ENCODE measurements at places on chromosomes 1 and 21.

GRCh38 chr1:246540738-246541491, 25.1 kb downstream of the TFB2M start:
- DNase-seq, result no peak

GRCh38 chr1:4794020-4794780, 139.8 kb downstream of the AJAP1 start:
- DNase-seq, result no peak

DNA sequence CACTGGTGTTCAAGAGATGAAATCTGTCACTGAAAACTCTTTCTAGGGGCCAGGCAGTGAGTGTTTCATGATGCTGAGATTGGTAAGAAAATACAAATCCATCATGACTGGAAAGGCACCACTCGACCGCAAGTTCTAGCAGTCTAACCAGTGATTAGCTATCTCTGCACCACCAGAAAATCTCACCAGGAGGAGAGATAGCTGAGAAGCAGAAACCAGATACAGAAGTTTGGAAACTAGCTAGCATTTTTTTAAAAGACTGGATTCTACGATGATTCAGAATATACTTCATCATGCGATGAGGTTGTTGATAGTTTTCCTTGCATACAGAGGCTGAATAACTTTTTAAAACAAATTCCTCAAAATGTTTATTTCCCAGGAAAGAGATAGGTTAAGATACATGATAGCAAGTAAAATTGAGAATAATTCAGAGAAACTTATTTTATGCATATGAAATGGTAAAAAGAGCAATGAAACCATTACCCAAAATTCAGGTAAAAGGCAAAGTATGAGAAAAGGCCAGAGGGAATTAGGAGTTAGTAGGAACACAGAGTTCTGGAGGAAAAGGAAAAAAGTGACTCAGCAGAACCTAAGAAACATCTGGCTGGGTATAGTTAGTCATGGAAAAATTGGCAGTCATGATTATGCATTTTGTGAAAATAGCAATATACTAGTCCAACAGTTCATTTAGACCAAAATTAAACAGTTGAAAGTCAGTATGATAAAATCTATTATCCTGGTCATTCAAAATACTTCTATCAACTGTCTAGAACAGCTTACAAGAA, 3.3 kb upstream of the F3 start:
- DNase-seq, result no peak

- DNase-seq, result no peak
These were observed 342.0 kb upstream of the CAMK1G start for GRCh38 chr1:209241487-209241886.

GRCh38 chr1:10594595-10595223, 120.0 kb downstream of the PEX14 start:
- no peak for DNase-seq

- peak; percentile 55 for DNase-seq
These were observed 14.6 kb downstream of the EPHX1 start for GRCh38 chr1:225824533-225824941.

- DNase-seq, result no peak
These were observed 85.5 kb downstream of the RIPK4 start for GRCh38 chr21:41681348-41681801.

GRCh38 chr1:84492726-84493125, 13.5 kb upstream of the SPATA1 start:
- no peak for DNase-seq

- no peak for DNase-seq
These were observed 42.3 kb upstream of the HAO2 start for GRCh38 chr1:119326251-119326650.

- peak; percentile 35 for DNase-seq
These were observed 12.7 kb upstream of the PDPN start for GRCh38 chr1:13570924-13571323.

GRCh38 chr1:220504329-220504728, 23.6 kb upstream of the MARK1 start:
- DNase-seq, result no peak

DNA sequence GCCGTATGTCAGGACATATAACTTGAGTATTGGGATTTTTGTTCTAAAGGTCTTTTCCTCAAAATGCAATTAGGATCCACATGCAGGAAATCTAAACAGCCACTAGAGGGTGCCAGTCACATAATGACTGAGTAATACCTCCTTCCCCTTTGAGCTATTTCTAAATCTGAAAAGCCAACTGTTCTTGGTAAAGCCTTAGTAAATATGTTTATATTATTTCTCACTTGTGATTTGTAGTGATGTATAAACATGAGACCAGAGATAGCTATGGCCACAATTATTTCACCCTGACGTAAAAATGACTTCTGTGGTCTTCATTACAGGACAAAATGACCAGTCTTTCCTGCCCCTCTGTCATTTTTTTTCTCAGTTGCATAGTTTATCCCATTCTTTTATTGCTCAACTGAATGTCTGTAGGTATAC, 41.0 kb upstream of the DR1 start:
- DNase-seq, result peak; percentile 69

GRCh38 chr1:219042769-219043168, 130.9 kb upstream of the LYPLAL1 start:
- DNase-seq, result no peak

DNA sequence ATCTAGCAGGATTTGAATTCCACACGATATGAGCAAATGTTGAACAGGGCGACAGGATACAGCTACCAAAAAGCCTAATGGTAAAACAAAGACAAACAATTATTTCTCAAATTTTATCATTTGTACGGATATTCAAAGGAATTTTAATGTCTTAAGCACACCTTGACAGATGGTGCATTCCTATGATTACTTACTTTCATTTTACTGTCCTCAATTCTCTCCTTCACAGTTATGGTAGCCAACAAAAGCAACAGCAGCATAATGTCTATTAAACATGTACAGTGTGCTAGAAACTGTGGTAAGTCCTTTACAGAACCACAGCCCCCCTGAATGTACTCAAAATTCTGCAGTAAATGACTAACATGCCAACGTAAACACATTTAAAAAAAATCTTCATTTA, 365.8 kb downstream of the SMYD3 start:
- no peak for DNase-seq

DNA sequence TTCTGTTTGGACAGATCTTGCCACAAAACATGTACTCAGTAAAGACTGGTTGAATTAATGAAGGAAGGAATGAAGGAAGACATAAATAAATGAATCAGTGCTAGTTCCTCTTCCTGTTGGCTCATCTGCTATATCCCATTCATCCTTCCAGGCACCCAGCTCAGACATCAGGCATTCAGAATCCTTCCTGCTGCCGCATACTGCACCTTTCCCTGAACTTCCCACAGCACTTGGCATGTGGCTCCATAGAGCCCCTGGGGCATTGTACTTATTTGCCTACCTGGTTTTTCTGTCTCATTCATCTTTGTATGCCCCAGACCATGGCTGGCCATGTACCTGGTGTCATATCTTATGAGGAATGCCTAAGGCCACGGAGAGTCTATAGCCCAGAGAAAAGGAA, 34.4 kb upstream of the ZNF648 start:
- no peak for DNase-seq

DNA sequence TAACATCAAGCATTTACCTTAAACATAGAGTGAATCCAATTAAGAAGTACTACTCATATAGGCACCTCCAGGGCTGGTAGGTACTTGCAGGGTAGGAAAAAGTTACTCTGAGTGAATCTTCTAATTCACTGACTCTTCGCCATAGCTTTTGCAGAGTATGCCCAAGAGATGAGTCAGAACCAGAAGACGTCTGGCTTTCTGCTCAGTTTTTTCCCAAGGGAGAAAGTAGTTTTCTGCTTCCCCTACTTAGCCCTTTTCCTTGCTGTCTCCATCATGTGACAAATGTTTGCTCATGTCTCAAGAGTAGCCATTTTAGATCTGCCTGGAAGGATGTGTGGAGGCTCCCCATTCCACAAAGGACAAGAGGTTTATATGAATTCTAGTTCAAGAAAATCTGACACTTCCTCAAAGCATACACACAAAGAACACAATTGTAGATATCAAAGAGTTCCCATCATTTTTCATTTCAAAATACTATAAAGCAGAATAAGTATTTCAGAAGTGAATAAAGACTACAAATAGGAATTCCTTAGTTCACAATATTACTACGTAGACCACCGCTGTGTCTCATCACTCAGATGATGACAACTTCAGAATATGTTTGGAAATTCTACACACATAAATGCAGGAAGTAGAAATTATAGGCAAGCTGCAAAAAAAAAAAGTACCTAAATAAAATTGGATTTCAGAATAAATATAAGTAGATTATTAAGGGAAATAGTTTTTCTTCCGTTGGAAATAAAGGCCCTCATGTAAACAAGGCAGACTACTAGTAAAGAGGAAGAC, 98.5 kb downstream of the ASH1L start:
- DNase-seq, result no peak

DNA sequence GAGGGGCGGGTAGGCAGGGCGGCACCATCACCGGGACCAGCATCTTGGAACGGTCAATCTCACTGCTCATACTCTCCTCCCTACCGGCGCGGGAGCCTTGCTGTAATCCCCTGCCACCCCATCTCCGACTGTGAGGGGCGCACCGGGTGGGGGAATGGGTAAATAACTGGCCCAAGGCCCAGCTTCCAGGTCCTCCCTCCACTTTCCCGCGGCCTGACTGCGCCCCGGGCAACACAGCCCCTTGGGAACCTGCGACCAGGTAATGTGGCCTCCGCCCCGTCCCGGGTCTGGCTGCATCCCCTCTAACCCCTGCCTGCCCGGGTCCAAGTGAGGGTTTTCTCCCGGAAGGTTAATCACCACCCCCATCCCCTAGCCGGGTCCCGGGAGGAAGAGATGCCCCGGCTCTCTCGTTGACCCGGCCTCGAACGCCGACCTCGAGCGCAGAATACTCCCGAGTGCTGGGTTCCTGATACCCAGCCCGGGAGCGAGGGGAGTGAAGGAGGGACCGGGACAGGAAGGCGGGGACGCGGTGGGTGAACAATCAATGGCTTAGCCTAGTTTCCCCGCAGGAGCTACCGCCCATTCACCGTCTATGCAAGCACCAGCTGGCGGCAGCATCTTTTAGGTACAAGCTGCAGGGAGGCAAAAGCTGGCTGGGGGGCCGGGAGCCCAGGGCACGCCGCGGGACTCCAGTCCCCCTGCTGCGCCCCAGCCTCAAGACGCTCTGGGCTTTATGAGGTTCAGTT, 5.9 kb upstream of the LHX9 start:
- DNase-seq, result peak; percentile 85

- no peak for DNase-seq
These were observed 6.9 kb downstream of the AKR1A1 start for GRCh38 chr1:45557422-45557944.

GRCh38 chr1:219541946-219542345, 71.0 kb downstream of the ZC3H11B start:
- no peak for DNase-seq

DNA sequence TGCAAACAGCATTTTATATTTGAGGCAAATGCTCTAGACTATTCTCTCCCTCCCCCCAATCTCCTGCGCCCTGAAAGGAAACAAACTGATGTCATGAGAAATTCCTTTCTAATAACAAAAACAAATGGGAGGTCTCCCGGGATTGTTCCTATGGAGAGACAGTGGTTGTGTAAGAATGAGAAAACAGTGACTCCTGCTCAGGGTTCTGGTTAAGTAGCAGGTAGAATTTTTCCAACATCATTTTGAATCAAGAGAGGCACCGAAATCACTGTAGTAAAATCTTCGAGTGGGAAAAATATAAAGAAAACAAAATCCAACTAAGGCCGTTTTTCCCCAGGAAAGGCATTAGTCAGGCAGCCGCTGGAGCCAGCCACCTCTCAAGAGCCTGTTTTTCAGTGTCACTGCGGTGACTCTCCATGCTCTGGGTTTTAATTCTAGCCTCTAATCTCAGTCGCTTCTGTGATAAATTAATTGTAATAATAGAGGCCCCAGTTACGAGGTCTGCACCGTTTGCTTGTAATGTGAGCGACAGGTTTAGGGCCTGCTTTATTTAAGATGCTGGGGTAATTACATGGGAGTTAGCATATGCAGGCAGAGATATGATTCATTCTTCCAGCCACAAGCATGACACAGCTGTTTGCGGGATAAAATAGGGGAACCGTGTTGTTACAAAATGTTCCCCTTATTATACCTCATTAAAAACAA, 80.3 kb downstream of the RNF220 start:
- DNase-seq, result no peak

- no peak for DNase-seq
These were observed 56.7 kb upstream of the ETV3 start for GRCh38 chr1:157194731-157195520.

- DNase-seq, result peak; percentile 66
These were observed 79.1 kb upstream of the GPR88 start for GRCh38 chr1:100458661-100459357.

DNA sequence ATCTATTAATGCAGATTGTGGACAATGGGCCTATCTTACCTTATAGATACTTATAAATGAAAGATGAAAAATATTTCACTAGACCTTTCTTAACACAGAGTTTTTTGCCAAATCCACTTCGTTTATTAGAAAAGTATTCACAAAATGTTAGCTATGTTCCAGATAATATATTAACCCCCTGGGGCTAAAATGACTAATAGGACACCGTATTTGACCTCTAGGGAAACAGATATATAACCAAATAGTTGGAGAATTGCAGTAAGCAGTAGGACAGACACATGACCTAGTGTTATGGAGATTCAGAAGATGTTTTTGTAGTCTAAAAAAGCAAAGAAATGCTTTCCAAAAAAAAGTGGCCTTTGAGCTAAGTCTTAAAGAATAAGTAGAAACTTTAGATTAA, 106.9 kb downstream of the SEC16B start:
- no peak for DNase-seq

DNA sequence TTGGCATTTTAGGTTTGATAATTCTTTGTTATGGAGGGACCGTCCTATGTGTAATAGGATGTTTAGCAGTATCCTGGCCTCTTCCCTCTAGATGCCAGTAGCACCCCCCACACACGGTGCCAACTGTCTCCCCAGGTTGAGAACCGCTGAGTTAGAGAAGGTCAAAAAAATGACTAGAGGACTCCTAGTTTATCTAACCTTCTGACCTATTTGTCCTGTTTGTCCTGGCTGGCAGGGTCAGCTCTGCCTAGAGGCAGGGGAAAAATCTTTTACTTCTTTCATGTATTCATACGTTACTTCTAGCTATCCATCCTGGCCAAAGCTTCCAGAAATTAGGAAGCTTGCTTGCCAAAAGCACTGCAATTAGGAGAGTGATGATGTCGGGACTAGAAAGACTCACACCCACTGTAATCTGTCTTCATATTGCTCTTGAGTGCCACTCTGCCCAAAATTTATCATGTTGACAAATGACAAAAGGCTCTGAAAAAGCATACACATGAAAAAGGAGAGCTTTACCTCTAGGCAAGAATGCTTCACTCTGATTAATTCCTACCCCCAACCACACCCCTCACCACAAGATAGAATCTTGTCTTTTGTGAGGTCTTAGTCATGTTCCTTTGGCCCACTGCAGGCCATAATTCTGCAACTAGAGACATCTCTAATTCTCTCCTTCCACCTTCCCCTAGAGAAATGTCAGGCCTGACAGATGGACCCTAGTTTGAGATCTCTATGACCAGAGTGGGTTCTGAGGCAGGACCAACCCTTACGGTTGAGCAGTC, 14.4 kb upstream of the AKR1A1 start:
- no peak for DNase-seq

DNA sequence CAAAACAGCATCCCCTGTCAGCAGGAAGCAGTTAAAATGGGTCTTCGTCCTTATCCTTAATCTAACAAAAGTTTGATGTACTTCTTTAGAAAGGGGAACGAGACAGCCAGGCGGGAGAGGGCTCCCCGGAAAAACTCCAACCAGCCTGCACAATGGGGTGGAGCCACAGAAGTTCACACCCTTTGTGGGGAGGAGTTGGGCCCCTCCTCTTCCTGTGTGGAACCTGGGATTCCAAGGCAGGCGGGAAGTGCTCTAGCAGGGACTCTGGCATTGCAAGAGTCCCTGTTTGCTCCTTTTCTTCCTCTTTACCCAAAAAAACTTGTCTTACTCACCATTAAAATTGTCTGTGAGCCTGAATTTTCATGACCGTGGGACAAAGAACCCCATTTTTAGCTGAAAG, 47.7 kb downstream of the FCRL5 start:
- no peak for DNase-seq
